ENCODE measurements at places on chromosomes 3 and 15.

DNA sequence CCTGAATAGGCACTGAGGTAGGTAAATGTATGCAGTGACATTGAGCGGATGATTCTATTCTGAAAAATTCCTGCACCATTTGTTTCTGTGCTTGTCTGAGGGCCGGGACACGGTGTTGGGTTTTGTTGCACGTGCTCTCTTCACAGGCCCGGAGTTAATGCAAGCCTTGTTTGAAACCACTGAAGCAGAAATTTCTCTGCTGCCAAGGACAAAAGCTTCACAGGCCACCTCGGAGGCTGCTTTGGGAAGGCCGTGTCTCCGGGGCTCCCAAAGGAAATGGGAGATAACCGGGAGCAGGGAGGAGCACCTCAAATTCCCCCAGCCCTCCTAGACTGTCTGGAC, 179.4 kb downstream of the OPA1 start:
- DNase-seq, result no peak

DNA sequence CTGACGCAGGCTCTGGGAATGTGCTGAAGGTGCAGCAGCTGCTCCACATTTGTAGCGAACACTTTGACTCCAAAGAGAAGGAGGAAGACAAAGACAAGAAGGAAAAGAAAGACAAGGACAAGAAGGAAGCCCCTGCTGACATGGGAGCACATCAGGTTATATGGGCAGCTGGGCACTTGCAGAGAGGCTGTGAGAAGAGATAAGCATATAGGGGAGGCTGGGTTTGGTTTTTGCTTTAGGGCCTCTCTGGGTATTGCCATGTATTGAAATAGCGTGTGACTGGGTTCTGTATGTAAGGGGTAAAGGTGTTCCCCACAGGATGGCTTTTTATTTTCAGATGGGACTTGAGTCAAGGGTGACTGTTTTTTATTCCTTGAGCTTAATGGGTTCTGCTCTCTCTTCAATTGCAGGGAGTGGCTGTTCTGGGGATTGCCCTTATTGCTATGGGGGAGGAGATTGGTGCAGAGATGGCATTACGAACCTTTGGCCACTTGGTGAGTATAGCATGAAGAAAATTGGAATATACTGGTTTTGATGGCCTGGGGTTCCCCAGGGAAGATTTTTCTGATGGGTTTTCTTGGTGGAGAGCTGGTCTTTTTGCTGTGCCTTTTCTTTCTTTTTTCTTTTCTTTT, 7.4 kb downstream of the PSMD2 start:
- no peak for DNase-seq

DNA sequence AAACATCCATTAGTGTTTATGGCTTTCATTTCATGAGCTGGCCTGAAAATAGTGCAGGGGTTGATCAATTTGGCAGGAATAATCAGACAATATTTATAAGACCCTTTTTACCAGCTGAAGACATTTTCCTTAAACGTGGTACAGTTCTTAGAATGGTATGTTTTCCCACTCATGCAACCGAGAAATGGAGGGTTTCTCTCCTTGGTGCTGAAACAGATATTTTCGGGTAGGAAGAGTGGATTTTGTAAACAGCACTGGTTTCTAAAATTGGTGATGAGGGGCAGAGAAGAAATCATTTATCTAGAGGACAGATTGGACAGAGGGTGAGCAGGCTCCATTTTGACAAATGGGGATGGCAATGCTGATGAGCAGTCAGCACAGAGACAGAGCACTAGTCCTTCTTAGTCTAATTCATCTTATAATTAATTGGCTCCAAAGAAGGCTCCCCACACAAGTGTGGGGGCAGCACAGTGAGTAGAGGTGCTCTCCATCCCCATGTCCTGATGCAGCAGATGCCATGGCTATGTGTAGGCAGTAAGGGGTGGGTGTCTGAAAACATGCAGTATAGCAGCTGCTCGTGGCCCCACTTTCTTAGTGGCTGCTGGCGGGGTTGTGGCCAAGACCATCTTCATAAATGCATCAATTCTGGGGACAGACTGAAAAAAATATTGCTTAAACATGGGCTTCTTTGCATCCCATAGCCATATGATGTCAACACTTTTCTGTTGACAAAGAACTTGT, 18.1 kb upstream of the SLC7A14 start:
- no peak for DNase-seq

GRCh38 chr3:119628390-119628789, 30.7 kb downstream of the PLA1A start:
- DNase-seq, result no peak

- DNase-seq, result no peak
Measured at GRCh38 chr3:126149960-126150515, 30.3 kb downstream of the ALDH1L1 start.

GRCh38 chr15:59063042-59063441, 41.9 kb upstream of the CCNB2 start:
- no peak for DNase-seq

- DNase-seq, result no peak
Measured at GRCh38 chr3:100427699-100428098, 26.4 kb downstream of the LNP1 start.

- no peak for DNase-seq
Measured at GRCh38 chr3:14561051-14561960, 21.2 kb upstream of the GRIP2 start.

DNA sequence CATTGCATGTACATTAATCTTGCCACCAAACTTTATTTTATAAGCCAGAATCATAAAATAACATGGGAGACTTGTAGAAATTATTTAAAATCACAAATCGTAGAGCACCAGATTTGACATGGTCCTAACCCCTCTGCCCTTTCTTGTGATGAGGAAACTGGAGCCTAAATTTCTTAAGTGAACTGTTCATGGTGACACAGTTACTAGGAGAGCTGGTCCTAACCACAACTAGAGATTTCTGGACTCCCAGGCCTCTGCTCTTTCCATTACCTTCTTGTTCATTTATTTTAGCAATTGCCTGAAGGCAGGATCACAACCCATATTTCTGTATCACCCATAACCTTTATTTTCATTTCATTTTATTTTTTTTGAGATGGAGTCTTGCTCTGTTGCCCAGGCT, 352.5 kb downstream of the LPP start:
- no peak for DNase-seq

DNA sequence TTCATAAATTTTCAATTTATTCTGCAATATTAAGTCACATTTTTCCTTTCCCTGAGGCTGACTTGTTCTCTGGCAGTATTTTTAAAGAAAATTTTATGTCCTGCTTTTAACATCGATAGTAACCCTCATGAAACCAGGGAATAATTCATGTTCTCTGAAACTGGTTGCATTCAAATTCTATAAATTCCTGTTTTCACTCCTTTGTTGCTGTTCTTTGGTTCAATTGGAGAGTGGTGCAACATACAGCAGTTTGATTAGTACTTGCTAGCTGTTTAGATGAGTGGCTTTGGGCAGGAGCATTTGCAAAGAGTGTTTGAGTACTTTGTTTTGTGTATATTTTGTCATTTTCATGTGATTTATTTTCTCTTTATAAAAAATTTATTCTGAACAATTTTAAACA, 19.2 kb downstream of the ZIC1 start:
- no peak for DNase-seq

DNA sequence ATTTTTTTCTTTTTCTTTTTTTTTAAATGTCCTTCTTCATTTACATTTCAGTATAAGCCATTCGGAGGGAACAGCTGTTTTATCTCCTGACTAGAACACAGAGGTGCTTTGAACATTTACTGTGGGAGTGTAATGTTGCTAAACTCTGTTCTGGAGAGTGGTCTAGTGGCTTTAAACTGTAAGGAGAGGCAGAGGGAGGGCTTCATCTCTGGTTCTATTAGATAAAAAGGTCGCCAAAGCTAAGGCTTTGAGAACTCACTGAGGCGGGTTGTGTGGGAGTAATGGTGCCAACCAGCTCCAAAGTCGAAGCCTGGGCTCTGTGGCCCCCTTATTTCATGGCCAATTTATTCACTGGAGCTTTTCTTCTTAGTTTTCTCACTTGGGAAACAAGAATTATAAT, 133.2 kb downstream of the ANXA2 start:
- DNase-seq, result no peak

Data from foreskin melanocyte (primary cell).